Ovary (tissue), 10 donors: ENCODE measurements at places on chromosomes 4 and X. TPM values are rescaled to one million over a fixed set of nuclear protein-coding genes. Genes with fewer than 3 reads are reported as not detected.
A peak's percentile ranks its signal among the peaks of the same experiment; 100 is the strongest.

Gene ADH1C
- 21.6 TPM for total RNA-seq

Gene P2RY4
- 0.45 TPM for total RNA-seq

Gene ARX
- 152 TPM for total RNA-seq

Gene HPGD
- 1.2 TPM for total RNA-seq

Gene TNIP3
- 0.15 TPM for total RNA-seq

Gene EGF
- total RNA-seq = 0.87 TPM

Gene RBM47
- total RNA-seq = 19.4 TPM

Gene SMIM10
- total RNA-seq = 14.2 TPM

Gene RAI2
- total RNA-seq = 32.2 TPM

Gene ANXA3
- 1.8 TPM for total RNA-seq

Gene NIPAL1
- total RNA-seq = 0.74 TPM

Gene ZCCHC18
- total RNA-seq = 2.5 TPM

DNA sequence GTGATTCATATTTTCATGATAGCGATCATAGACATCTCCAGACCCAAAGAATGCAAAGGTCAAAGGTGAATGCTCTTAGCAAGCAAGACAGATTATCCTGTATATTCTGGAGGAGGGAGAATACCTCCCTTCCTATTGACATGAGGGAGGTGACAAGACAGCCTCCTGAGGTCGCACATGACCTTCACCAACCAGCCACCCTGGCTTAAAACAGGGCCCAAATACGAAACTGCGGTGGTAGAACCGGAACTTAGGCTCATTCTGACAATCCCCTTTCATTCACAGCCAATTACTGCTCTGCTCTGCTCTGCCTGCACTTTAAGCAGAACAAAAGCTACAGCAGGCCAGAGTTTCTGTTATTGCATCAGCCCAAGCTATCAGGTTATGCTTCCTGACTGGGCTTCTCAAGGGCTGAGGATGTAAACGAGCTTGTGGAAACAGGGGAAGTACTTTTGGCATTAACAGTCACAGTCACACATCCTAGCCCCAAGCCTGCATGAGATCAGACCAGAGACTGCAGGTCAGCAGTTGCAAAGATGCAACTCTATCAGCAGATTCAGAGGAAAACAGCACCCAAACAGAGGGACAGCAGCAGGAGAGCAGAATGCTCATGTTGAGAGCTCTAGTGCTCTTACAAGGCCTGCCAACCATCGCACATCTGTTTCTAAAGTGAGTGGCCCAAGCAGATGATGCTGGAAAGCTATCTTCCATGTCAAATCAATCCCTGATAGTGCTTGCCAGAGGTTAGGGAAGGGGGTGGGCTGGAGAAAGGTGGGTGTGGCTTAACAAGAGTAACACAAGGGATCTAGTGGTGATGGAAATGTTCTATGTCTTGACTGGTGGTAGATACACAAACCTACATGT, 51.3 kb upstream of the MAP3K15 start:
- H3K27ac ChIP-seq = no peak overlapping the region
- no peaks in the 10 kb centered on the region for H3K36me3 ChIP-seq
- no peak overlapping the region for H3K4me3 ChIP-seq
- no peaks in the 10 kb centered on the region for H3K4me1 ChIP-seq
- H3K27me3 ChIP-seq = no peaks in the 10 kb centered on the region

- DNase-seq = no peak
- H3K27ac ChIP-seq = no peak overlapping the region
Measured at GRCh38 chrX:37314531-37314930, 34.6 kb upstream of the PRRG1 start.

DNA sequence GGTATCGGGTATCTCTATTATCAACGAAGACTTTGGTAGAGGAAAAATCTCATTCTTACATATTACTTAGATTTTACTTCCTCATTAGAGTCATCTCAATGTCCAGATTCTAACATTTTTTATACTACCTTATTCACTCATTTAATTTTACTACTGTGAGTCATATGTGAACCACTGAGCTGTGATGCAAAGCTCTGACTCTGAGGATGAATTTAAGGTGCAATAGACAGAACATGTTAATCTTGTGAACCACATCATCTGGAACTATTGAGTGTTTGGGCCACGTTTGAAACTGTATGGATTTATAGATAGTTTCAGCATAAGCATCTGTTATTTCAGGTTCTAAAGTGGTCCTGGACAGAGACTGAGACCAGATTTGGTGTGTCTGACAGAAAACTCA, 78.4 kb downstream of the PWWP3B start:
- no peak for DNase-seq
- H3K4me3 ChIP-seq = no peak overlapping the region
- H3K36me3 ChIP-seq = no peaks in the 10 kb centered on the region
- no peak overlapping the region for H3K27ac ChIP-seq
- H3K4me1 ChIP-seq = no peaks in the 10 kb centered on the region

- H3K27me3 ChIP-seq = no peaks in the 10 kb centered on the region
- H3K4me3 ChIP-seq = no peak overlapping the region
- no peak for DNase-seq
- H3K4me1 ChIP-seq = no peaks in the 10 kb centered on the region
Measured at GRCh38 chrX:16577483-16578029, 72.4 kb upstream of the S100G start.

DNA sequence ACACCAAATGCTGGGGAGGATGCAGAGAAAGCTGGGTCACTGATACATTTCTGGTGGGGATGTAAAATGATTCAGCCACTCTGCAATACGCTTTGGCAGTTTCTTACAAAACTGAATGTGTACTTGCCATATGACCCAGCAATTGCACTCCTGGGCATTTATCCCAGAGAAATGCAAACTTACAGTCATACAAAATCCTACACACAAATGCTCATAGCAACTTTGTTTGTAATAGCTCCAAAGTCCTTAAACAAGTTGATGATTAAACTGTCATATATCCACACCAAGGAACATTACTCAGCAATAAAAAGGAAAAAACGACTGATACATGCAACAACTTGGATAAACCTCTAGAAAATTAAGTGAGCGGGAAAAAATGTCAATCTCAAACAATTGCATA, 12.3 kb downstream of the MID1 start:
- no peaks in the 10 kb centered on the region for H3K4me1 ChIP-seq
- no peak overlapping the region for H3K4me3 ChIP-seq
- no peak for DNase-seq
- no peaks in the 10 kb centered on the region for H3K36me3 ChIP-seq

DNA sequence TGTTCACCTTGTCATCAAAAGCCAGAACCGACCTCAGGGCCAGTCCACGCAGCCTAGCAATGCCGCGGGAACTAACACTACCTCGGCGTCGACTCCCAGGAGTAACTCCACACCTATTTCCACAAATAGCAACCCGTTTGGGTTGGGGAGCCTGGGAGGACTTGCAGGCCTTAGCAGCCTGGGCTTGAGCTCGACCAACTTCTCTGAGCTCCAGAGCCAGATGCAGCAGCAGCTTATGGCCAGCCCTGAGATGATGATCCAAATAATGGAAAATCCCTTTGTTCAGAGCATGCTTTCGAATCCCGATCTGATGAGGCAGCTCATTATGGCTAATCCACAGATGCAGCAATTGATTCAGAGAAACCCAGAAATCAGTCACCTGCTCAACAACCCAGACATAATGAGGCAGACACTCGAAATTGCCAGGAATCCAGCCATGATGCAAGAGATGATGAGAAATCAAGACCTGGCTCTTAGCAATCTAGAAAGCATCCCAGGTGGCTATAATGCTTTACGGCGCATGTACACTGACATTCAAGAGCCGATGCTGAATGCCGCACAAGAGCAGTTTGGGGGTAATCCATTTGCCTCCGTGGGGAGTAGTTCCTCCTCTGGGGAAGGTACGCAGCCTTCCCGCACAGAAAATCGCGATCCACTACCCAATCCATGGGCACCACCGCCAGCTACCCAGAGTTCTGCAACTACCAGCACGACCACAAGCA, 898 bp downstream of the UBQLN2 start:
- no peaks in the 10 kb centered on the region for H3K27me3 ChIP-seq
- H3K4me1 ChIP-seq = no peaks in the 10 kb centered on the region
- peak; percentile 38 for DNase-seq
- no peaks in the 10 kb centered on the region for H3K36me3 ChIP-seq
- peak overlapping the region; percentile 91 for H3K27ac ChIP-seq
- H3K4me3 ChIP-seq = peak overlapping the region; percentile 56

- H3K36me3 ChIP-seq = no peaks in the 10 kb centered on the region
- DNase-seq = no peak
- H3K4me3 ChIP-seq = peak overlapping the region; percentile 36
Measured at GRCh38 chr4:23887989-23888388, 1.9 kb downstream of the PPARGC1A start.

- H3K4me1 ChIP-seq = no peaks in the 10 kb centered on the region
- no peaks in the 10 kb centered on the region for H3K36me3 ChIP-seq
- H3K27ac ChIP-seq = no peak overlapping the region
- H3K4me3 ChIP-seq = peak overlapping the region; percentile 43
- peak; percentile 55 for DNase-seq
Measured at GRCh38 chrX:20265221-20265725, 1.4 kb downstream of the RPS6KA3 start.

DNA sequence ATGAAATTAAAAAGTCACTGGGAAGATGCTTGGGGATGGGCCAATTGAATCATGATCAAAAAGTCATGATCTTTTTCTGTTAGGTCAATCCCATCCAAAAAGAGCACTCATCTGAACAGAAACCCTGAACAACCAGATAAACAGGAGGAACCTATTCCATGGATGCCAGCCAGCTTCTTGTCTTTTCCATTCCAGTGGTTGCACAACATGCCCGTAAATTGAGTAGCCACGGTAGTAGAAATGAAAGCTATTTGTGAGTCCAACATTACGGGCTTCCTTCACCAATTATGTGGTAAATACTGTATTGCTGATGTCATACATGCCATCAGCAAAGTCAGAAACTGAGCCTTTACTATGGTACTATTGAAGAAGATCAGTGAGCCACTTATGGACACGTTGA, 982.4 kb upstream of the HS3ST1 start:
- no peak overlapping the region for H3K27ac ChIP-seq
- DNase-seq = no peak
- H3K4me3 ChIP-seq = no peak overlapping the region
- H3K4me1 ChIP-seq = no peaks in the 10 kb centered on the region
- no peaks in the 10 kb centered on the region for H3K36me3 ChIP-seq

GRCh38 chr4:175509320-175509719, 302.7 kb downstream of the GPM6A start:
- no peak overlapping the region for H3K27ac ChIP-seq
- H3K4me1 ChIP-seq = no peaks in the 10 kb centered on the region
- no peaks in the 10 kb centered on the region for H3K27me3 ChIP-seq
- H3K36me3 ChIP-seq = no peaks in the 10 kb centered on the region

GRCh38 chr4:185265942-185266341, 56.5 kb downstream of the SNX25 start:
- H3K4me3 ChIP-seq = no peak overlapping the region
- no peaks in the 10 kb centered on the region for H3K4me1 ChIP-seq
- H3K27ac ChIP-seq = no peak overlapping the region
- no peaks in the 10 kb centered on the region for H3K27me3 ChIP-seq
- H3K36me3 ChIP-seq = no peaks in the 10 kb centered on the region

GRCh38 chrX:38142610-38143009, 78.1 kb downstream of the SRPX start:
- H3K4me3 ChIP-seq = no peak overlapping the region
- H3K27ac ChIP-seq = no peak overlapping the region
- no peaks in the 10 kb centered on the region for H3K27me3 ChIP-seq
- H3K36me3 ChIP-seq = no peaks in the 10 kb centered on the region

- no peaks in the 10 kb centered on the region for H3K36me3 ChIP-seq
- H3K27ac ChIP-seq = no peak overlapping the region
- H3K27me3 ChIP-seq = no peaks in the 10 kb centered on the region
- peaks cover 3% of the 10 kb centered on the region for H3K4me1 ChIP-seq
- no peak overlapping the region for H3K4me3 ChIP-seq
Measured at GRCh38 chr4:123248085-123248659, 148.4 kb upstream of the SPRY1 start.
